Activated T-helper 1 cell treated with Interleukin-2 at 50 U/mL for 16 hours (primary cell): ENCODE measurements at places on chromosomes 6 and 20.

GRCh38 chr6:128569732-128570679 is 49.6 kb upstream of the PTPRK start:
- no peak for DNase-seq

- DNase-seq: no peak
These were observed 31.4 kb downstream of the FYN start for GRCh38 chr6:111841822-111842221.

GRCh38 chr20:63448031-63448430 is 24.4 kb downstream of the KCNQ2 start:
- no peak for DNase-seq

DNA sequence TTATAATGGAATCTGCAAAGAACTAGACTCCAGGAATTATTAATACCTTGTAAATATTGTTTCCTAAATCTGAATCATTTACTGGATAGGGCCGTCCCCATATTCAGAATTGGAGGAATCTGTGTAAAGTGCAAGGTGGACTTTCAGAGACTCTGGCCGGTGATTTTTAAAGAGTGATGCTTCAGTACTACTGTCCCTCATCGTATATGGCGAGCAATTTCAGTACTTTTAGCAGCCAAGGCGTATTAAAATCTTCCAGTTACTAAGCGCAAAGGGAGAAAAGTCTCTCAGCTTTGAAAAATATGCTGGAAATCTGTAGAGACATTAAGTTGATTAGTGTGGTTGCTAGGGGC is 483 bp downstream of the SMIM26 start:
- no peak for DNase-seq

DNA sequence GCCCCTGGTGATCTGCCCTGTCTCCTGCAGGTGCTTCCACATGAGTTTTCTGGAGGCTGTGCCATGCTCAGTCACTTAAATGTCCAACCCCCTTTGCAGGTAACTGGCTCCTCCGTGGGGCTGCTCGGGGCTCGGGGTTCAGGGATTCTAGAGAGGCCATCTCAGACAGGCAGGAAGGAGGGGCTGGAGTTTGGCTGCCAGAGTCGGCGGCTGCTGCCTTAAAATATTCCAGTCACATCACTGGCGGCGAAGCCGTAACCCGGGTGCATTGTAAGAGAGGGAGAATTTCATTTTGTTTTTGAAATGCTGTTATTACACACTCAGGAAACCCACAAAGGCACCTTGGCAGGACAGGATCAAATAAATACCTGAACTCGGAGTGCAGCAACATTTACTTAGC is 212.9 kb upstream of the PMEPA1 start:
- DNase-seq: no peak

GRCh38 chr6:39193201-39193791 is 36.0 kb downstream of the KCNK5 start:
- no peak for DNase-seq

DNA sequence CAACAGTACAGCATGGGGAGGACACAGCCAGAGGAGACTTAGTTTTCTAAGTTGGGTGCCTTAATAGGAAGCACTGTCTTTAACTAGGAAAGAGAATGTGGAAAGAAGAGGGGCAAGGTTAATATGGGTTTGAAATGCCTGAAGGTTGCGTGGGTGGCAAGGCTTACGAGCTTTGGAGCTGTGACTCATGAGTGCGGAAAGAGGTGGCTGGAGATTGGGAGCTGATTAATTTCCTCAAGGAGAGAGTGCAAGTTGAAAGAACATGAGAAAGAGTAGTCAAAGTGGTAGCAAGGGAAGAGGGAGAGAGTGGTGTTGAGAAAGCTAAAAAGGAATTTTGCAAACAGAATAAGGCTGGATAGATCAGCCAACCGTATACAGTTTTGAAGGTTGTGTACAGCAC is 315.1 kb upstream of the PRND start:
- DNase-seq: no peak

GRCh38 chr6:110137924-110138887 is 41.3 kb downstream of the WASF1 start:
- no peak for DNase-seq

- no peak for DNase-seq
These were observed 451.2 kb upstream of the JAG1 start for GRCh38 chr20:11124849-11125505.
